A172 (cell line): ENCODE measurements at places on chromosomes 1 and 21.

GRCh38 chr1:119808491-119808890 lies 2.8 kb downstream of the REG4 start:
- DNase-seq = no peak

DNA sequence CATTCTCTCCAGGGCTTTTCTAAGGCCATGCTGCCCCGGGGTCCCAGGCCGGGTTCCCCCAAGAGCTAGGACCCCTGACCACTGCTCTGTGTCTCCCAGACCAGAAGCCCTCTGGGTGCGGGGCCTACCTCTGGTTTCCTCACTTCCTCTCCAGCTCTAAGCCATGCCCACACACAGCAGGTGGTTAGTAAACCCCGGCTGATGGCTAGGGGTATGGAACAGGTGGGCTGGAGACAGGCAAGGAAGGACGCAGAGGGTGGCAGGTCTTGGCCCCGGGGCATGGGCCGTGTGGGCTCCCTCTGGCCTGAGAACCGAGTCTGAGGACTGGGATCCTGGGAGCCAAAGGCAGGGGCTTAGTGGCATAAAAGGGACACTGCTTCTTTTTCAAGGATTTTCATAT lies 15.9 kb upstream of the PLCH2 start:
- DNase-seq = no peak

DNA sequence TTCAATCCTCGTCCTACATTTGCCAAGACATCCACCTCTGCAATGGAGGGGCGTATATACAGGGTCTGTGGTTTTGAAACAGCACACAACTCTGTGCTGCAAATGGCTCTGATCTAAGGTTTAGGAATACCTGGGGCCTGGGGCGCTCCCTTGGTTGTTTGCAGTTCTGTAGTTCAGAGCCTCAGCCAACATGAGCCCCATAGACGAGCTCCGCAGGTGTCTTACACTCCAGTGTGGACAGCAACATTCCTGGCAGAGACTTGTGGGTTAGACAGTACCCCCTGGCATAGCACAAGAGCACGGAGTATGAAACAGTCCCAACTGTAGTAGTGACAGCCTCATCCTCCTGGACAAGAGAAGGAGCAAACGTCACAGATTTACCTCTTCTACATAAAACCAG lies 120.3 kb upstream of the BARHL2 start:
- no peak for DNase-seq

- DNase-seq = no peak
Observed at GRCh38 chr1:66929146-66929688, 4.4 kb downstream of the MIER1 start.

- DNase-seq = no peak
Observed at GRCh38 chr1:60904099-60904851, 178.1 kb upstream of the NFIA start.

DNA sequence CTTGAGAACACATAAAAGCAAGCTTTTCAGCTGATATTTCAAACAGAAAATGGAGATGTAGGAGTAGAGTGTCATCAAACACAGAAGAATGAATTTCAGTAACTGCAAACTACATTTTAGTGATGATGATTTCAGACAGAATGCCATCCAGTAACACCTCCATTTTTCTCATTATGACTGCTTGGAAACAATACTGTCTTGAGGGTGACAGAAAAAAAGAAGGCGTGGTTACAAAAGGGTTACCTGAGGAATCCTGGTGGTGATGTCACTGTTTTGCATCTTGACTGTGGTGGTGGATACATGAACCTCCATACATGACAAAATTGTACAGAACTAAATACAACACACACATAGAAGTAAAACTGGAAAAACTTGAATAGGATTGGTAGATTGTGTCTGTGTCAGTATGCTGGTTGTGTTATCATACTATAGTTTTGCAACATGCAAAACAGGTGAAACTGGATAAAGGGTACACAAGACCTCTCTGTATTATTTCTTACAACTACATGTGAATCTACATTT lies 375.9 kb downstream of the PTBP2 start:
- no peak for DNase-seq

DNA sequence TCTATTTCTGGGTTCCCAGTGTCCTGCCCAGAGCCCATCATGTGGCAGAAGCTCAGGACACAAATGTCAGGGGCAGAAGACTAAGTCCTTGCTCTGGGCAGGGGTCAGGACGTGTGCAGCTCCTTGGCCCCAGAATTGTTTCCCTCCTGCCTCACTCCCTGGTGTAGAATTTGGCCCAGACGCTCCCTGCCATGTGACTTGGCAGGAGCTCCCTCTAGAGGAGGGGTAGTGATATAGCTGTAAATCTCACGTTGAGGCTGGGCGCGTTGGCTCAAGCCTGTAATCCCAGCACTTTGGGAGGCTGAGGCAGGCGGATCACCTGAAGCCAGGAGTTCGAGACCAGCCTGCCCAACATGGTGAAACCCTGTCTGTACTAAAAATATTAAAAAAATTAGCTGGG lies 91.2 kb downstream of the UBIAD1 start:
- DNase-seq = no peak

DNA sequence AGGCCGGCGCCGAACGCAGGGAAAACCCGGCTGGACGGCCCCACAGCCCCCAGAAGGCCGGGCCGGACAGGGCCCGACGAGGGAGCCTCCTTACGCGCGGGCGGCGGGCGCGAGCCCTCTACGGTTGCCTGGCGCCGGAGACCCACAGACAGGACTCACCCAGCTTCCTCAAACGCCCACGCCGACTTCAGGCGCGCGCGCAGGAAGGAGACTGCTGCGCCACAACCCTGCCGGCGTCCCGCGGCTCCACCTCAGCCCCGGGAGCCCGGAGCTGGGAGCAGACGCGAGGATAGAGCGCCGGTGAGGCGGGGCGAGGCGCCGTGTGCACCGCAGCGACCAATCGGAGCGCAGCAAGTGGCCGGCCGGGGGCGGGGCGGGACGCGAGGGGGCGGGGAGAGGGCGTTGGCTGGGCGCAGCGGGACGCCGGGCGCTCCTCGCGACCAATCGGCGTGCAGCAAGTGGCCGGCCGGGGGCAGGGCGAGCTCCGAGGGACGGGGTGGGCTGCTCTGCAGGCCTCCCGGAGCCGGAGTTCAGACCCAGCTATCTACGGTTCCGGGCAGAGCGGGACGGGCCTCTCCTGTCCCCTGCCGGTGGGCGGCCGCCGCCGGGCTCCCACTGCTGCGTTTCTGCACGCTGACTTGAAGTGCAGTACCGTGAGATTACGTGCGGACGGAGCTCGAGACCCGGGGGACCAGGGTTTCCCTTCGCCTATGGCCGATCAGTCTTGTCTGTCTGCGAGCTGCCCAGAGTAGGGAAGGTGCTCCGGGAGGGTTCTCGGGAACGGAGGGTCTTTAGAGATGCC lies at the start of gene TMEM50B:
Gene TMEM50B, minus strand, starts transcription at position 296 of the 802 bp plus-strand sequence. CDS start 11,089 bp downstream, outside the sequence.
- peak; percentile 87 for DNase-seq

DNA sequence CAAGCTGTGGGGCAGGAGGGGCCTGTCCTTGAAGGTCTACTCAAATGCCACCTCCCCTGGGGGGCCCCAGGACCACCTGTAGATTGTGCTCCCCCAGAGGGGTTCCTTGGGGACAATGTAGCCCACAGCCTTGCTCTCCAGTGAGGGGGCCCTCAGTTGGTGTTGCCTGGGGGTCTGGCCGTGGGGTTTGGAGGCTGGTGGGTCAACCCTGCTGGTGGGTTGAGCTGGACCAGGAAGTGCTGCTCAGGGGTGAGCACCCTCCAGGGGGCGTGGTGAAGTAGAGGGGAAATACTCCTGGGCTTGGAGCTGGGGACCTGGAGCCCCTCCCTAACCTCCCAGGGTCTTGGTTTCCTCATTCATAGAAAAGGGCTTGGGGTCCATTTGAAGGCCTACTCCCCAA lies 143.6 kb upstream of the WNT4 start:
- no peak for DNase-seq

DNA sequence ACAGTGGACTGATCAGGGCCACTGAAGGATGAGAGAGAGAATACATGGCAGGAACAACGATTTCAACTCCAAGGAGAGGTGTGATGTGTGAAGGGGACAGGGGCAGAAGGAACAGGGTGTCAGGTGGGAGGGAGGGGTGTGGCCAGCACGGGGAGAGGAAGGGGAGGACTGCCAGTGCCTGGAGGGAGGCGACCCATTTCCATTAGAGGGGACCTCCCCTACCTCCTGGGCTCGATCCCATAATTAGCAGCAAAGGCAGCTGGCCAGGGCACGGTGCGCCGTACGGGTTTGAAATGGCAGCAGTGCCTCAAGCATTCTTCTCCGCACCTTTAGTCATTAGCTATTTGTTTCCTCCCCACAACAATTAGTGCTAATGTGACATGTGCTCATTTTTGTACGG lies 22.7 kb downstream of the CRYAA start:
- DNase-seq = no peak

- DNase-seq = peak; percentile 11
Observed at GRCh38 chr1:112906150-112906698, 49.8 kb downstream of the SLC16A1 start.

DNA sequence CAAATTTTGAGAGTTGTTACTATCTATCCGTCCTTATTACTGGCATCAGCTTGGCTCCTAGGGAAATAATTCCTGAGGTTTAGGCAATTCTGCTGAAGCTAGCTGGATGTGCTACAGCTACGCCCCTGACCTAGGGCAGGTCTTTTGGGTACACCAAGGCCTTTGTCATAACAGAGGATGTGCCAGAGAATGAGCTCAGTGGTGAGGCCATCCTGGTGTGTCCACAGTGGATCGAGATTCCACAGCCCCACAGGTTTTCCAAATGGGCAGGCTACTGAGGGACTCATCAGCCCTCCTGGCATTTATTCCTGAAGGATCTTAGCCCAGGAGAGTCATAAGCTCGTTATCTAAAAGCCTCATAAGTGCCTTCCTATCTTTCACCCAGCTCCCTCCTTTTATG lies 475.2 kb upstream of the USP24 start:
- no peak for DNase-seq

- DNase-seq = no peak
Observed at GRCh38 chr1:239733995-239734394, 347.6 kb downstream of the CHRM3 start.

- no peak for DNase-seq
Observed at GRCh38 chr1:17098446-17099317, 20.6 kb downstream of the PADI2 start.

DNA sequence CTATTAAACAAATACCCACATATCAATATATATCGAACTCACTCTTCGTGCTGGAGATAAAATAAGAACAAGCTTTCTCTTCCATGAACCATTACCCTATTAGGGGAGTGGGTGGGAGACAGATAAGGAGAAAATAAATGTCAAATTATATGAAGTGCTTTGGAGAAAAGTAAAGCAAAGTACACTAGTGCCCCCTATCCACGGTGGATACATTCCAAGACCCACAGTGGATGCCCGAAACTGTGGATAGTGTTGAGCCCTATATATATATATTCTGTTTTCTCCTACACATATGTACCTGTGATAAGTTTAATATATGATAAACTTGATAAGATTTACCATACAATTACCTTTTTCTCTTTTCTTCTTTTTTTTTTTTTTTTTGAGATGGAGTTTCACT lies 54.6 kb downstream of the FH start:
- DNase-seq = no peak

DNA sequence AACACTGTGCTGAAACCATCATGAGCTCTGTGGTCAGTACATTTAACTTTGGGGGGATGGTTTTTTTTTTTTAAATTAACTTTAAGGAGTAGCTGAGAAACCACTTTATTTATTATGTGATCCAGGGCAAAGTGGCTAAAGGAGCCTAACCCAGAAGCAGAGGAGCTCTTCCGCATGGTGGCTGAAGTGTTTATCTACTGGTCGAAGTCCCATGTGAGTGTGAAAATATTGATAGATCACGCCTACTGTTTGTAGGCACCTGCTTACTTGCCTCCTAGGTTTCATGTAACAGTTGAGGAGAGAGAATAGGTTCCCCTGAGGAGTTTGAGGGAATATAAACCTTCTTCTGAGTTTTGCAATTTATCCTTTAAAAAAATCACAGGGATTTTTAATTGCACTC lies 181.4 kb downstream of the ZP4 start:
- no peak for DNase-seq

DNA sequence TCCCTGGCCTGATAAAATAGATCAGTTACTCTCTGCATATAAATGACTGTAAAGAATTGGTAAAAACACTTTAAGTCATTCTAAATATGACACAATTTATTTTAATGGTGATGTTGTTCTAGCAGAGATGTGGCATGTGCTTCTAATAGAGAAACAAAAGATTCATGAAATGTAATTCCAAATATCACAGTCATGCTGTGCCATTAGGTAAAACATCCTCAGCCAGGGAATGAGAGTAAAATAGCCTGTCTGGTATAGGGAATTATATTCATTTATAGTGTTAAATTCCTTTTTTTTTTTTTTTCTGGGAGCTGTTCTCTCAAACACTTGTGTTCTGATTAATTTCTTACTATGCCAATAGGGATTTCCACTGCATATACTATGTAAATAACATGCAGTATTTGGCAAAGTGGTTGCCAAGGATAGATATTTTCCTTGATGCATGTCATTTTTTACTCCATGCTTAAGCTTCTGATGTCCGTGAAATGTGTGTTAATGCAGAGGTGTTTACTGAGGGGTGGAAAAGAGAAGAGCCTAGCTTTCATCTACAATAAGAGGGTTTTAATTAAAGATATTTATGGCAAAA lies 67.8 kb downstream of the TMPRSS15 start:
- DNase-seq = no peak

DNA sequence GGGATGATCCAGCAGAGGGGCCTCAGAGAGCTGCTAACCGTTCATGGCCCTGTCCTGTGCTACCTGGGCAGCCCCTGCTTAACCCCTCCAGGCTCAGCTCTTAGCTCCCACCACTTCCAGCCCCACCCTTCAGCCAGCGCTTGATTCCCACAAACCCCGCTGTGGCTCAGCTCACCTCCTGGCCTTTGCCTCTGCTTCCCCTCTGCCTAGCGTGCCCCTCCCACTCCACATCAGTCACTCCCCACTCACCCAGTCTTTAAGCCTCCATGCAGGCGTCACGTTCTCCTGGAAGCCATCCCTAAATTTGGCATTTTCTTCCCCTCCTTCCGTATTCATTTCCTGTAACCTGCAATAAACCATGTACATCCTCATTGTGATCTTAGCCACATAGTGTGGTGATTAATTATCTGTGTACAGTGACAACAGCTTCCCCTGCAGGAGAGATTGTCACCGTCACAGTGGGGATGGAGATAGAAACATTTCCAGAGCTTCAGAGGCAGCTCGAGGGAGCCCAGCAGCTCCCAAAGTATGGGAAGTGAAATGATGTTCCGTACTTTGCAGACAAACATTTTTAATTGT lies 65.5 kb downstream of the EPHB2 start:
- DNase-seq = peak; percentile 44
